Activated CD8-positive, alpha-beta T cell treated with anti-CD3 and anti-CD28 coated beads for 36 hours (primary cell): ENCODE measurements at places on chromosomes 1 and 21. TPM values are rescaled to one million over a fixed set of nuclear protein-coding genes. Genes with fewer than 3 reads are reported as not detected.

The C1orf226 gene
- total RNA-seq = 0.07 TPM

The TMEM200B gene
- 1.0 TPM for total RNA-seq

The ITLN1 gene
- not detected for total RNA-seq

DNA sequence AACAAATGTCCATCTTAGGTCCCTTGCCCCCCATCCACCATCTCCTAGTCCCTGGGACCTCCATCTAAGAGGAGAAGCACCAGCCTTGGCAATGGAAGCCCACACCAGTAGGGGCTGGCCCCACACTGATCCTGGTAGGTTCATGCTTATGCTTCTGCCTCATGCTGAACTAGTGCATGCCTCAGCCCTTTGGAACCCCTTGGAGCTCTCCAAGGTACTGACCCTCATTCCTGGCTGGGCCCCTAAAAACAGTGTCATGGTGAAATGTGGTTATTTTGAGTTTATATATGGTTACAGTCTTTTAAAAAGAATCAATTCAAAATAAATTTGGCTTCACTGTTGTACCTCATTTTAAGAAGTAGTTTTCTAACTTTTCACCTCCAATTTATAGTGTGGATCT, 108.3 kb downstream of the HIVEP3 start:
- peak; percentile 70 for DNase-seq

DNA sequence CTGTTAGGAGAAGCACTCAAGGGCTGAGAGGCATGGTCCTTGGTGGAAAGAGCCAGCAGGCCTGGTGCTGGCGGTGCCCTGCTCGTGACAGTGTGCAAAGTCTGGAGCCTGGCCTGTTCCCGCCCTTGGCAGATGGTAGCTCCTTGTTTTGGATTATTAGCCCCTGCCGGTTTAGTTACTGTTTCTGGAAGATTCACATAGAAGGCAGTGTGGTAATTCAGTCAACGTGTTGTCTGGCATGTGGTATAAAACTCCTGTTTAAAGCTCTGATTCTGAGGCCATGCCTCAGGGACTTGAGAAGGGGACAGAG, 6.8 kb downstream of the PKNOX1 start:
- DNase-seq = no peak

DNA sequence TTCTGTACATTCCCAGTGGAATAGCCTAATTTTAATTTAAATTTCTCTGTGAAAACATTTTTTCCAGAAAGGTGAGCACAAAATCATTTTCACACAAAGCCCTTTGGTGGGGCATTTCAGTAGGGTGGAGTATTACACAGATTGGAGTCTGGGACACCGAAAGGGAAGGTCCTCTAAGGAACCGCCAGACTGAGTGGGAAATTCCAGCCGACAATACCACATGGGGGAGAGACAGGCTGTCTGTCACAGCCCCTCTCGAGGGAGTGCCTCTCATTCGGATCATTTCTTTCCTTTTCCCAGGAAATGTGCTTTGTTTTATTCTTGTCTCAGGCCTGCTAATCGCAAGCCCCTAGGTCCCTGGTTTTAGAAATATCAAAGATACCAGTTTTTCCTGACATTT, 150.6 kb upstream of the HOOK1 start:
- DNase-seq = no peak

DNA sequence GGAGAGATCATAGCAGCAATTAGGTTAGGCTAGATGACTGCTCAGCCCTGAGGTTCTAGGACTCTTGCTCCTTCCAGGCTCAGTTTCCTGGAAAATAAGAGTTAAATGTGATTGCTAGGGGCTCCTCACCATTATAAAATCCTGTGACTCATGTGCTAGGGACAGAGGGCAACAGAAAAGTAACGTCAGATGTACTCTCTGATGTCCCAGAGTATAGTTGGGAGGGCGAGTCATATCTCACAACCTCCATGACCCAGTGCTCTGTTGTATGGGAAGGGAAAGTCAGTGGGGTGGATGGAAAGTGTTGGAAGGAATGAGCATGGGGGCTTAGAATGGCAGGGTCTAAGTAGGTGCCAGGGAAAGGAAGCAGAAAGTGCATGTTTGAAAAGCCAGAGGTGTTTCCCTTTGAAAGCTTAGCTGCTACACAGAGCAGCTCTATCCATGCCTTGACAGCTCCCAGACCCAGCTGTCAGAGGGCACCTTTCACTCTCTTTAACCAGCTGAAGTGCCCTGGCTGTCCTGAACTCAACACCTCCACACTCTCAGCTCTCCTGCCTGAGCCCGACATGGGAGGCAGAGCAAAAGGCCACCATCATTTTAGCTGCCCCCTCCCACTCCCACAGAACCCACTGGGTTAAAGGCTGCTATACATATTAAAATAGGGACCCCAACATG, 11.6 kb downstream of the GJA5 start:
- DNase-seq = no peak

DNA sequence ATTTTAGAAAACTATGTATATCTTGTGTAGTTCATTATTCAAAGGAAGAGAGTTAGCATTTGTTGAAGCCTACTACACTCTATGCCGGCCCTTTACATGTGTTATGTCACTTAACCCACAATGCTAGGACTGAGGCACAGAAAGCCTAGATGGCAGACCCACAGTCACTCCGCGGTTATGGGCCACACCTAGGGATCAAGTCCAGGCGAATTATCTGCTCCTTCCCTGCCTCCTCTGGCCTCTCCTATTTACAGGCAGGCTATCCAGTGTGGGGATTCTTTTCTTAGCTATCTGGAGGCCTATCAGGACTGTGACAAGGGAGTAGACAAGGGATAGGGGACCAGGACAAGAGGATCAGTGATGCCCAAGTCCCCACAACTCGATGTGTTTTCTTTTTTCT, 33.0 kb downstream of the IER5 start:
- DNase-seq = no peak

GRCh38 chr1:25134801-25135461, 97.4 kb downstream of the SYF2 start:
- no peak for DNase-seq

- no peak for DNase-seq
Observed at GRCh38 chr1:105636052-105636451, 1420.4 kb upstream of the PRMT6 start.

DNA sequence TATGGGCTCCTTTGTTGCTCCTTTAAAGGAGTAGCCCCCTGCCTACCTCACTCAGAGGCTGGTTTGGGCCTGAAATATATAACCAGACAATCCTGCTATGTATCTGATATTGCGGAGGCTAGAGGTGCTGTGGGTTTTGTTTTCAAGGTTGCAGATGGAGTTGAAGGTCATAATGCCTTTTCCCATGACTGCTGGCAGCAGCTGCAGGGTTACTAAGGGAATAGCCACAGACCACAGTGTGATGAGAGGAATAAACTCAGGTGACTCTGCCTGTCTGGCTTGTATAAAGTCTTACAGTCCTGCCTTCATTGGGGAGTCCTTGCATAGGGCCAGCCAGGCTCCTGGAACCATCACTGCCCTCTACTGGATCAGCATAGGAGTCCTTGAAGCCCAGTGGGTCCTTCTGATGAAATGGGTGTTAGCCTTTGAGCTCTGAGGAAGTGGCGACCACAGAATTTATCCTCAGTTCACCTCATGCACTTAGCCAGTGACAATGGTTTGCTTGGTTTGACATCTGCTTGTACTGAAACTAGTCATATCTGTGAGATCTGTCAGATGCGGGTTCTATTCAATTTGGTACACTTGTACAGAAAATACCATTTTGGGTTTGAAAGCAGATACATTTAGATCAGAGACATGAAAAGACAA, 174.4 kb upstream of the HMCN1 start:
- DNase-seq = peak; percentile 81

DNA sequence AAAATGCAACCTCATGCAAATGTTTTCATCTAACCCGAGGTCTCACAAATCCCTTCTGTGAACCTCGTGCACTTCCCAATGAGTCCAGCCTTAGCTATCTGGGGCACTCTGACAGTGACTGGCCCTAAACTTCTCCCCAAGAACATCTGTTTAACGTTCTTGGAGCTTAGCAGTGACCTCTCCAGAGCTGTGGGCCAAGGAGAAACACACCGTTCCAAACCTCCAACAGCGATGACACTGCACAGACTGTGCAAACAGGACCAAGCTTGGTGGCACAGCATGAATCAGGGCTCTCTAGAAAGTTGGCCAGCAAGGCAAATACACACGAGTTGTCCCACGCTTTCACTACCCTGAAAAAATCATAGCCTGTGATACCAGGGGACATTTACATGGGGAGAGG, 15.8 kb downstream of the BEND5 start:
- no peak for DNase-seq

- peak; percentile 62 for DNase-seq
Observed at GRCh38 chr1:158998781-158999161, 10.9 kb upstream of the IFI16 start.

GRCh38 chr1:169694304-169695075, 16.9 kb downstream of the SELL start:
- DNase-seq = peak; percentile 58

- DNase-seq = no peak
Observed at GRCh38 chr21:34618941-34619340, 4.0 kb upstream of the RCAN1 start.

GRCh38 chr1:62849031-62849430, 65.1 kb downstream of the ATG4C start:
- DNase-seq = no peak

- no peak for DNase-seq
Observed at GRCh38 chr1:64203420-64203819, at the start of gene UBE2U. Gene UBE2U (plus strand): TSS chr1:64203623. CDS start chr1:64204051, 428 bp downstream.

DNA sequence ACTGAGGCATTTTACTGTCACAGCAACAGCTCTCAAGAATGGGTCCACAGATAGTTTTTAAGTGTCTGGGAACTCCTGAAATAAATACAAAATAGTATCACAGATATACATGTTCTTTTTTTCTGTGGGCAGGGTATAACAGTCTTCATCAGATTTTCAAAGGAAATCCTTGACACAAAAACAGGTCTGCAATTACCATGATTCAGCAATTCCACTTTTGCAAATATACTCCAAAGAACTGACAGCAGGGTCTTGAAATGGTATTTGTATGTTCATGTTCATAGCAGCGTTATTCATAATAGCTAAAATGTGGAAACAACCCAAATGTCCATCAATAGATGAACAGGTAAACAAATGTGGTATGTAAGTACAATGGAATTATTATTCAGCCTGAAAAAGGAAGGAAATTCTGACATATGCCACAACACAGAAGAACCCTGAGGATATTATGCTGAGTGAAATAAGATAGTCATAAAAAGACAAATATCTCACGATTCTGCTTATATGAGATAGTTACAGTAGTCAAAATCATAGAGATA, 85.0 kb downstream of the EPS15 start:
- no peak for DNase-seq

DNA sequence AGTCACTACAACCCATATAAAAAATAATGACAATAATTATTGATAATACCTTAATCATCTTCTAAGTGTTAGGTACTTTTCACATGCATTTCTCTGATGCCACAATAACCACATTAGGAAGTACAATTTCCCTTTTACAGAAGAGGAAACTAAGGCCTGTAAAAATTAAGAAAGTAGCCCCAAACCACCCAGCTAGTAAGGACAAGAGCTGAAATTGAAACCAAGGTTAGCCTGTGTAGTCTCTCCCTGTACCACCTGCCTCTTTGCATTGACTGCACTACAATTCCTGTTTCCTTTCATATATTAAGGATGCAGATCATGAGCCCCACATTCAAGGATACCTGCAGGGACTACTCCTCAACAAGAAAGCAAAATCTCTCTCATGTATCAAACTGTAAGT, 288.8 kb downstream of the GPATCH2 start:
- DNase-seq = no peak

GRCh38 chr1:38507563-38507962, 352.0 kb downstream of the RRAGC start:
- DNase-seq = no peak
